ENCODE measurements at places on chromosomes 16 and 17.

GRCh38 chr17:63364387-63364786 is 81.7 kb downstream of the CYB561 start:
- DNase-seq: no peak

GRCh38 chr17:72494566-72494965 is 373.7 kb downstream of the SOX9 start:
- no peak for DNase-seq

DNA sequence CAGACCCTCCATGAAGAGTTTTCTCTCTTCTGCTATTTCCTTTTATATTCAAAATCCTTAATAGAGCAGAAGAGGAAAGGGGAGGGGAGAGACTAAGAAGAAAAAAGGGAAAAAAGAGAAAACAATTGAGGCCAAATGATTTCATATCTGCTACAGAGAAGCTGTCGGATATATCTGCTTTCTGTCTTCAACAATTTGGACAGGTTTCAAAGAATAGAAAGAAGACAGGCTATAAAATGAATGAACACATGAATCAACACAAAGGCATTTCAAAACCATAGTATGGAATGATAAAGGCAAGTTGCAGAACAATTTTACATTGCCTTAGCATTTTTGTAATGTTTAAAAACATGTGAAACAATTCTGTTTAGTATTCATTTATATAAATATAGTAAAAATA is 4.7 kb upstream of the CMTR2 start:
- no peak for DNase-seq

- no peak for DNase-seq
Measured at GRCh38 chr16:87959391-87959990, 8.3 kb downstream of the BANP start.

- DNase-seq: no peak
Measured at GRCh38 chr16:79320956-79321355, 279.6 kb downstream of the MAF start.

DNA sequence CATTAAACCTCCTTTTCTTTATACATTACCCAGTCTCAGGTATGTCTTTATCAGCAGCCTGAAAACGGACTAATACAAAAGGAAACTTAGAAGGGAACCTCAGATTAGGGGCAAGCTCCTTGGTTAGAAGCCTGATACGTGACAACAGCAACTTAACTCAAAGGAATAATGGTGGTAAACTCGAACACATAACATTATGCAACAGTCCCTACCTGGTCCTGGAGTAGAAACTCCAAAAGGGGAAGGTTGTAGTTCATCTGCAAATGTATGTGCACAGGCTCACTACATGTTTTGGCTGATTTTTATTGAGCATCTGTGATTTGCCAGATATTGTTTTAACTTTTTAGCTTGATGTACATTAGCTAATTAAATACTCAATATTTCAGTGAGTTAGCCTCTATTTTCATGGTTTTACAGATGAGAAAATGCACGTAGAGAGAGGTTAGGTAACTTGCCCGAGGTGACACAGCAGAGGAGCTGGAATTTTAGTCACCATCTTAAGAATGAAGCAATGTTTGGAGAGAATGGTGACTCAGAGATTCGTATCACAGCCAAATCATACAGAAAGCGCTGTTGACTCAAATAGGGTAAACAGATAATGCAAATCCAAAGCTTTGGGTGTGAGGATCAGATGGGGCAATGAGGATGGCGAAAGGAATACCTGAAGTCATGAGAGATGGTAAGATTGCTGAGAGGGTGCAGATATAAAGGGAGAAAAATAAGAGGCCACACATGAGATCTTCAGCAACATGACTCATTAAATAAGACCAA is 194.9 kb upstream of the RBFOX1 start:
- DNase-seq: no peak

GRCh38 chr17:44749076-44749979 is 9.5 kb upstream of the ADAM11 start:
- DNase-seq: no peak

GRCh38 chr16:88994695-88995094 is 17.7 kb upstream of the CBFA2T3 start:
- no peak for DNase-seq

- no peak for DNase-seq
Measured at GRCh38 chr16:22359679-22360078, 14.7 kb downstream of the CDR2 start.

DNA sequence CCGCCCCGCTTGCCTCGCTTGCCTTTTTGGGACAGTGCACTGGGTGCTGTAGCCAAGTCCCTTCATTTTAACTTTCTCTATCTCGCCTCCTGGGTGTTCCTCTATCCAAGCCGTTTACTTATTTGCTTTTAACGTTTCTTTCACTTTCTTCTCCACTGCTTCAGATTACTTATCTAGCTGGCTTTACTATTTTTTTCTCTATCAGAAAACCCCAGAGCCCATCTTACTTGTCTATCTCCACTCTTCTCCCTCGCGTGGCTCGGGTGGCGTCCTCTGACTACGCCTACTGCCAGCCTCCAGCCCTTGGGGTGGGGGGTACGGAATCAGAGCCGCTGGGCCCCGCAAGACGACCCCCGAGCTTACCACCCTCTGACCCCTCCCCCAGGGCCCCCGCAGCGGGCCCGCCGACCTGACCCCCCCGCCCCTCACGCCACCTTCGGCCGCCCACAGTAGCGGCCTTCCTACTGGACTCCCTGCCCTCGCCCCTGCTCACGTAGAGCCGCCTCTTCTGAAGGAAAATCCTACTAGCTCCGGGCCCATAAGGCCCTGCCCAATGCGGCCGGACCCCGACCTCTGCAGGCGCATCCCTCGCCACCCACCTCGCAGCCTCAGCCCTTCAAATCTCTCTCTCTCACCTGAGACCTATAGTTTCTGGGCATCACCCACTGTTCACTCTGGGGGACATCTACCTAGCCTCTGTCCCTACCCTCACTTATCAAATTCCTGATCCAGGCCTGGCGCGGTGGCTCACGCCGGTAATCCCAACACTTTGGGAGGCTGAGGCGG is 1.0 kb upstream of the SLC12A4 start:
- DNase-seq: no peak

- DNase-seq: no peak
Measured at GRCh38 chr16:7086822-7087616, 245.6 kb upstream of the RBFOX1 start.

GRCh38 chr16:12392585-12393091 is 411.0 kb downstream of the CPPED1 start:
- no peak for DNase-seq
